ENCODE measurements at places on chromosomes 5 and 9.
A peak's percentile ranks its signal among the peaks of the same experiment; 100 is the strongest.

DNA sequence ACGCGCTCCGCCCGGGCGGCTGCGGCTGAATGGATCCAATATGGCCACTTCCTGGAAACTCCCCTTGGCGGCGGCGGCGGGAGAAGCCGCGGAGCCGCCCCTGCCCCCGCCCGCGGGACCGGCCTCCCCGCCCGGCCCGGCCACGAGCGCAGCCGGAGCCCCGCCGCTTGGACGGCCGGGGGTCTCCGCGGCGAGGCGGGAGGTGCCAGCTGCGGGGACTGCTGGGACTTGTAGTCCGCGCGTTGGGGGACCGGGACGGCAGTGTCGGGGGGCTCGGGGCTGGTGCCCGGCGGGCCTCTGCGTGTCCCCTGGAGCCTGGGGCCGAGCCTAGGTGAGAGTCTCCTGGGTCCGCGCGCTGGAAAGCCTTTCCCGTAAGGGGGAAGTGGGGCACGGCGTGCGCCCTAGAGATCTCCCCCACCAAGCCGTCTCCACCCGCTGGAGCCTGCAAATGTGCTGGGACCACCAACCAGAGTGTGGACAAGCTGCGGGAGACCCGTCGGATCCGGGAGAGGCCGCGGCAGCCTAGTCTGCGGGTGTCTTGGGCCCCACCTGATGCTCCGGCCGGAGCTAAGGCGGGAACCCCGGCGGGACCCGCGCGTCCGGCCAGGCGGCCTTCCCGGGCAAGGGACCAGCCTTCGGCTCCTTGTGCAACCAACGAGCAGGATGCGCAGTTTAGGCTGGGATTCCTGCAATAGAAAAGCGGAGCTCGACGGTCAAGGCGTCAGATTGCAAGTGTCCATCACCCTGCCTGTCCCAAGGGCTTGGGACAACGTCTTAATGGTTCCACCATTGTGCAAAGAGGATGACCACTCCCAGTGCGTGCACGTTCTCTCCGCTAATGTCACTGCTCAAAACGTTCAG, at the start of gene SEPTIN8:
Gene SEPTIN8, minus strand, starts transcription at position 31 of the 861 bp plus-strand sequence. CDS start 102 bp downstream, outside the sequence.
- DNase-seq, result peak; percentile 82

DNA sequence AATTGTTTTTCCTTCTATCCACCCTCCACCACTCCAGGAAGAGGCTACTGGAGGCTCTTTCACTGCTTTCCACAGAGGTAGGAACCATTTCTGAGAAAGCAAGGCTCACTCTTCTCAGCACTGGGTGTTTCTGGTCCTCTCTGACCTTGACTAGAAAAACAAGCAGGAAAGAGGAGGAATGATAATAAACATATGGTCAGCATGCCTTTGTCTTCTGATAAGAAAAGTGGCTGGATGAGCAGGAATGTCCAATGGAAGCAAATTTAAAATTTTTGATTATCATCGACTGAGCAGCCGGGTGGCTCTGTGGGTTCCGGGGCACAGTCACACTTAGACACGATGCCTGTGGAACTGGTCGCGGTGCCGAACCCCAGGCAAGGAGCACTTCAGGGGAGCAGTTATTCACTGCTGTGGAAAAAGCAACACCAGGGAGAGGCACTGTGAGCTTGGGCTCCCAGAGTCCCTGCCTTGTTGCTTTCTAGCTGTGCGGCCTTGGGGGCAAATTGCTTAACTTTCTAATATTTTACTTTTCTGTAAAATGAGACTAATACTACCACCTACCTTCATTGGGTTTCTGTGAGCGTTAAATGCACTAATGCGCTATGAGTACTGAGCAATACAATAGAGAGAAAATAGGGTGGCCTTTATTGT, 157.0 kb upstream of the LHFPL2 start:
- DNase-seq, result no peak

DNA sequence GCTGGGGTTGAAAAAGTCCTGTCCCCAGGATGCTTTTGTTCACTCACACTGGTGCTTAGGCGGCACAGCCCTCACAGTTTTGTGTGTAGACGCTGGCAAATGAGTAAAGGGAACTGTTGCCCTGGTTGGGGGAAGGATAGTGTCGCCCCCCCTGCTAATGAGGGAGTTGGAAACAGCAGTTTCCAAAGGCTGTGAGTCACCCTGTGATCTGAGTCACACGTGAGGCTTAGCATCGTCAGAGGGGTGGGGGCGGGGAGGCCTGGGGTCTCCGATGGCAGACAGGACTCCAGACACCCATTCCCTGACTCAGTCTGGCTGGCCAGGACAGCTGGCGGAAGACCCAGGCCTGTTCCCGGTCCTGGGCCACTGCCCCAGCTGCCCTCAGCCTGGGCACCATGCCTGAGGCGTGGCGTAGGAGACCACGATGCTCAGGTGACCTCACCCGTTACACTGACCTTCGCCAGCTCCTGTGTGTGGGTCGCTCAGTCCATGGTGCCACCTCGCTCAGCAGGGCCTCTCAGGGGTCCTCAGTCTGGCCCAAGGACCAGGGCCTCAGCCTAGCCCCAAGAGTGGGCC, 2.9 kb downstream of the DNAJB5 start:
- DNase-seq, result peak; percentile 77

DNA sequence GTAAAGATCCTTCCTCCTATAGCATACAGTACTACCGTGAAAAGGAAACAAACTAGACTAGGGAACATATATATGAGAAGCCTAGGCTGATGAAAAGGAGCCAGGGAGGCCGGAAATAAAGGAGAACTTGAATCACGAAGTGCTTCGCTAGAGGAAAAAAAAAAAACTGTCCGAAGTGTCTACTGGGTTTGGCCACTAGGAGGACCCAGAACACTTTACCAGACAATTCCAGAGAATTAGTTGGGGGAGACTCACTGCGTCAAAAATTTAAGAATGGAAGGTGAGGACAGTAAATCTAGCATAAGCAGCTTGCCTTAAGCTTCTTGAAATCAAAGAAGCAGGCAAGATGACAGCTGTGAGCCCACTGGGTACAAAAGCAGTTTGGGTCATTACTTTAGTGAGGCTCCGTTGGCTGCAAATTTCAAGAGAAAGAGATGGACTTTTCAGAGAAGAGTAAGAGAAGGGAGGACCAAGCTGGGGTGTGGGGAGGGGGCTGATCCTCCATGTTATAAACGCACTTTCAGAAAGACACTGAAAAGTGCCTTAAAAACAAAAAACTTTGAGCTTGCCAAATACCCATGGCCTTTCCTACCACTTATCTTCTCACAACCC, 47.4 kb downstream of the P4HA2 start:
- peak; percentile 55 for DNase-seq

DNA sequence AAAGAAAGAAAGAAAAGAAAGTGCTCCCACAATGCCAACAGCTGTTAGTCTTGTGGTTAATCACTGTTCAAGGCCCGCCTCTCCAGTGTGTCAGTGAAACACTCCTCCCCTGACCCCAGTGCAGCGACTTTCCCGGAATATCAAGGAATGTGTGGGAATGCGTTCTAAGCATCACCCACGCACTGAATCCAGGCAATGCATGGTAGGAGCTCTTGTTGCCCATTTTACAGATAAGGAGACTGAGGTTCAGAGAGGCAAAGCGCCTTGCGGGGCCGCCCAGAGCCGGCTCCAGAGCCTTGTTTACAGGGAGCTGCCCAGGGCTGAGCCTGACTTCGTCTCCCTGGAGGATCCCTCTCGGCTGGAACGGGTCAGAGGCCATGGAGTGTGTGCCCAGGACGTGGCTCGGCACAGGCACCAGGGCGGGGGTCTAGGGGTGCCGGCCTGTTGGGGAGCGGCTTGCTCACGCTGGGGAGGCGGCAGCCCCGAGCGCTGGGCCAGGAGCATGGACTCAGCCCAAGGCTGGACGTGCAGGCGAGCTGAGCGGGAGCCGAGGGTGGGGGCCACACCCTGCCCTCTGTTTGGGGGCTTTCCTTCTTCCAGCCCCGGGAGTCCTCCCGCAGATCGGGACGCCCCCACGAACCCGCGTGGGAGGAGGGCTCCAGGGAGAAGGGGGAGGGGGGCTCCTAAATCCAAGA, 823 bp downstream of the ST6GALNAC6 start:
- DNase-seq, result no peak

DNA sequence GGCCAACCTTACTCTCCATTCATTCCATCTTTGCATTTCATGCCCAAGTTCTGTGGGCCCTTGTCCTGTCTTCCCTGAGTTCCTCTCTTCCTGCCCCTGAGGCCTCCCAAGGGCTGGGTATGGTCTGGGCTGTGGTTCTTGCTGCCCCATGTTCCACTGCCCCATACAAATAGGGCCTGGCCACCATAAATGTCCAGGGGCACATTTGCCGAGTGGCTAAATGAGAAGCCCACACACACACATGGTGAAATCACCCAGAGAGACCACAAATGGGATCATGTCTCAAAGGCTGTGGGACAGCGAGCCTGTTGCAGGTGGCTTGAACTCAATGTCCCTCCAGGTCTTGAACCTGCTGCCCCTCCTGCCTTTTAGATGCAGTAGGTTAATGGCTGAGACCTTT, 1.2 kb downstream of the TIFAB start:
- no peak for DNase-seq

DNA sequence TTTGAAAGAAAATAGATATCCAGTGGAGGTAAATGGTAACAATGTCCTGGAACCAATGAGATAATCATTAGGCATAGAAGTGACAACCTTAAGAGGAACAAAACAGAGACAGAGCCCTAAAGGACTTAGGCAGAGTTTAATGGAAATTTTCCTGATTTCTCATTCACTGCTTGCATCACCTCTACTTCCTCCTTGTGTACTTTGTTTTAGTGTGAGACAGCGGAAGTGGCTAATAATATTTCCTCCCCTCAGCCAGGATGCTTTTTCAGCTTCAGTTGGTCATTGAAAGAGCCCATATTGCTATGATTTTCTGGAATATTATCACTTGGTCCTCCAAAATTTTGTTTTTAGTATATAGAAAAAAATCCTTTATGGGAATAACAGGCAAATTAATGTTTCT, 153.4 kb upstream of the MPDZ start:
- DNase-seq, result no peak

DNA sequence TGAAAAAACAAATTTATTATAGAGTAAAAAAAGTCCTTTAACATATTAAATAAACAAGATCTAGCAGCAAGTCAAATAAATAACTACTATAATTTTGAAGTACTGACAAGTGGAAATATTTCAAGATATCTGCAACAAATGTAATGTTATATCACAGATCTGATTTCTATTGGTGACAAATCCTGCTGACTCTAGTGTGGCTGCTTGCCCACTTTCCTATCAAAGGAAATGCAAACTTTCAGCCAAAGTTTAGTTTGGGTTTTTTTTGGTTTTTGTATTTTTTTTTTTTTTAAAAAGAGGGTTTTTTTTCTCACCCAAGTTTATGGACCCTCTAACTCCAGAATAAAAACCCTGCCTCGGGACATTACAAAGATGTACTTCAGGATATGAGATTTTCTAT, 12.9 kb downstream of the ADRA1B start:
- DNase-seq, result no peak

- DNase-seq, result peak; percentile 96
Measured at GRCh38 chr5:140107312-140108092, 6.4 kb upstream of the PURA start.

- no peak for DNase-seq
Measured at GRCh38 chr9:83283528-83283927, 220.6 kb upstream of the RASEF start.

- no peak for DNase-seq
Measured at GRCh38 chr9:5762421-5762820, 70.5 kb downstream of the ERMP1 start.

- DNase-seq, result no peak
Measured at GRCh38 chr9:110153431-110153830, 54.5 kb downstream of the C9orf152 start.

DNA sequence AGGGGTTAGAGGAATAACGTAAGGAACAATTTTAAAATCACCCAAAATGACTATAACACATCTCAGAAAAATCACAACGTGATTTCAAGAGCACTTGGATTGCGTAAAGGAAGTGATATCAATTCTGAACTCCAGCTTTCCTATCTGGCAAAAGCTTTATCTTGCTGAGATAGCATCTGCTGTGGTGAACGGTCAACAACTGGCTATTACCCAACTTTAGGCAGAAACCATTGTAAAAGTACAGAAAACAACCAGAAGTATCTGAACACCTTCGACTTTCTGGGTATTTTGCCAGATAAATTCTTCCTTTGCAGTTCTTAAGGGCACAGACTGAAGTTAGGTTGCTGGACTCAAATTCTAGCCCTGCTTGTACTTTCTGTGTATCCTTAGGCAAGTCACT, 9.2 kb downstream of the ABLIM3 start:
- no peak for DNase-seq

- DNase-seq, result no peak
Measured at GRCh38 chr5:39420482-39421145, 4.2 kb downstream of the DAB2 start.

- DNase-seq, result no peak
Measured at GRCh38 chr5:7657153-7657552, 193.8 kb downstream of the CFAP90 start.

- DNase-seq, result no peak
Measured at GRCh38 chr5:180323160-180323559, 30.0 kb downstream of the GFPT2 start.

GRCh38 chr9:83569326-83569725, 31.1 kb upstream of the FRMD3 start:
- DNase-seq, result no peak

- DNase-seq, result no peak
Measured at GRCh38 chr5:150507474-150508276, at the start of gene NDST1. Gene NDST1 (plus strand): TSS chr5:150508131. CDS start chr5:150521255, 13,124 bp downstream.

DNA sequence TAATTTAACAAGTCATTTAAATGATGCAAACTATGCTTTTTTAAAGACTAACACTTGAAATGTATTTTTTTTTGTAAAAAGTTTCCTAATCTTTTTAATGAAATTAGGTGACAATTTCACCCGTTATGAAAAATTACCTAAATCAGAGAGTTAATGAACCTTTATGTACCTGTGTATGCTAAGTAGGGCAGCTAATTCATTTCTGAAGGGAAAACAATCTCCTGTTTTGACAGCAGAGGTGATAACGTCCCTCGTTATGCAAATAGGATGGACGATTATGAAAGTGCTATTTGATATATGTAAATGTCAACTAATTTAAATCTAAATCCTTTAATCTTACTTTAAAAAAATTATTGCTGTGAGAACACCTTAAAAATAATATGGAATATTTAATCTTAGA, 58.8 kb downstream of the MEF2C start:
- no peak for DNase-seq

DNA sequence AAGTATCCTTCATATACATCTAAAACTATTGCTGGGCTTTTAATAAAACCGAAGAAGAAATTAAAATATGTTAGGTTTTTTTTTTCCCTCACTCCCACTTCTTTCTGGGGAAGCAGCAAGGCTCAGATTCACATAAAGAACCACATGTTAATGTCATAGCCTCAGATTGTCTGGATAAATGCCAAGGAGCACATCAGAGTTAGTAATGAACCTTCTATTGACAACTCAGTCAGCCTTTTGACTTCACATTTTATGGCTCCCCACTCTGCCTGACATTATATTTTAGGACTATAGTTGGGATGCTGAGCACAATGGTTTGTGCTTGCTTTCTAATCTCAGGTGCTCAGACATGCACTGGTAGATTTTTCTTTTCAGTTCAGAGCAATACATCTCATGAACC, 21.8 kb downstream of the DMAC1 start:
- no peak for DNase-seq

DNA sequence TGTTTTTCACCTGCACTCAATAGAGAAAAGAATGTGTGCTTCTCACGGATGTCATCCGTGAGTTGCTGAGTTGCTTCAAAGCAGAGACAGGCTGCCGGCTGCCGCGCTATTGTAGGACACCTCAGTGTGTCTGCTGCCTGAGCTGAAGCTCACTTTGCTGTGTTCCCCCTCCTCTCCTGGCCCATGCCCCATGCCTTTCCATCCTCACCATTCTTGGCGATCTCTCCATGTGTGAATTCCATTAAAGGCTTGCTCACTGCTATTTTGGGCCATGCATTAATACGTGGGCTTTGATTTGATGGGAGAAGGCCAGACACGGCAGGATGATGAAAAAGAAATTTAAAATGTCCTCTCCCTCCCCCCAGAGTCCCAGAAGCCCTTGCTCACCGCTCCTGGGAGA, 14.5 kb downstream of the ADAM19 start:
- peak; percentile 24 for DNase-seq

- no peak for DNase-seq
Measured at GRCh38 chr9:8331507-8332330, 532.1 kb upstream of the DMAC1 start.
